Stimulated activated CD8-positive, alpha-beta memory T cell treated with anti-CD3 and anti-CD28 coated beads, Interleukin-4, amount 100 ng/mL, for 4 hours (primary cell): ENCODE measurements at places on chromosomes 11 and 22.
A peak's percentile ranks its signal among the peaks of the same experiment; 100 is the strongest.

DNA sequence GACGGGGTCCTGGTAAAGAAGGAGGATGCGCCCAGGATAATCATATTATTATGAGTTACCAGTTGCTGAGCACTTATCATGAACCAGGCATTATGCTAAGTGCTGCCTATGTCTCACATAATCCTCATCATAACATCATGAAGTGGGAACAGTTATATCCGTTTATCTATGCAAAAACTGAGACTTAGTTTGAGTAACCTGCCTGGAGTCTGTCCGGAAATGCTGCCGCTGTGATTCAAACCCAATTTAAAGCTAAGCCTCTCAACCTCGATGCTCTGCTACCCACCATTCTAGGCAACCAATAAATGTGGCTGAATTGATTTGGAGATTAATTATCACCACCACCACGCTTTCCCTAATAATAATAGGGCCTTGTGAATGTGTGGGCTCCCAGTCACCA, 111.5 kb upstream of the CLMP start:
- DNase-seq = no peak

DNA sequence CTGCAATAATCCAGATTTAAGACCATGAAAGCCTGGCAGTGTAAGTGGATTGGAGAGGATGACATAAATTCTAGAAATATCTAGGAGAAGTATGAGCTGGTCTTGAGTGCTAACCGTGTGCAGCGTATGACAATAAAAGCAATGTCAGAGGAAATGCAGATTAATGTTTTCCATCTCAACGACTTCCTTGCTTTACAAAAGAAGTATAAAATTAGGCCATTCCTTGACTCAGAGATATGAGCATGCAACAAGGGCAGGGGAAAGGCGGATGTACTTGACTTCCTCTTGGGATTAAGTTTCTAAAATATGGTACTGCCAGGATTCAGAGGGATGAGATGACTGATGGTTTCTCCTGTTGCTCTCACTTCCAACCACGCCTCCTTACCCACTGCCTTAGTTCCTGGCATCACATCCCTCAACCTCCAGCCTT, 32.3 kb downstream of the ADAMTS15 start:
- no peak for DNase-seq

GRCh38 chr11:2523821-2524391, 79.1 kb downstream of the KCNQ1 start:
- no peak for DNase-seq

- DNase-seq = no peak
Observed at GRCh38 chr11:40819230-40819629, 640.2 kb downstream of the LRRC4C start.

- DNase-seq = peak; percentile 10
Observed at GRCh38 chr11:113994077-113994954, 19.4 kb downstream of the HTR3A start.

GRCh38 chr11:35618497-35619115, 346 bp downstream of the FJX1 start:
- DNase-seq = no peak

DNA sequence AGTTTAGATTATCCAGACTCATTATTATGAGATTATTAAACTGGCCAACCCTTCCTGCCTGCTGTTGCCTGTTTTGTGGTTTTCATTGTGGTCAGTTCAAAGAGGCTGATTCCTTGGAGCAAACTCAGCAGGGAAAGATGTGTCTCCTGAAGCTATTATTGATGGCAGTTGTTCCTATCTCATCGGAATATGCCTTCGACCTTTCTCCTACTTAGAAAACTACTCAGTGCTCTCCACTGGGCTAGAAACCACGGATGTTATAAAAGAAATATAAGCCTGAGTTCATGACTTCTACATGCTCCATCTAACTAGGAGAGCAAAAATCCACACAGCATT, 80.2 kb upstream of the NAV2 start:
- DNase-seq = no peak

DNA sequence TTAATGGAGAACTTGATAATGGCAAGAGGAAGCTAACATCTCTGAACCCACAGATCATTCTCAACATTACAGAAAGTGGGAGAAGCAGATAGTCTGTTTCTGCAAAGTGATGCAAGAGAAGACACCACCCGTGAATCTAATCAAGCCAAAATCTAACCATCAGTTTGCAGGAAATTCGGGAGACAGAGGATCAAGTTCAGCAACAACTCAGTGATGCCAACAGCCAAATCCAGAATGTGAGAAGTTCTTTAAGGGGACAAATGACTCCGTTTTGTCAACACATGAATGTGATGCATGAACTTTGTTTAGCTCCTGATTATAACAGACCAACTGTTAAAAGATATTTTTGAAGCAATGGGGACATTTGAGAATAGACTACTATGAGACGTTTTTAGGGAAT, 95.2 kb upstream of the LDLRAD3 start:
- DNase-seq = no peak

DNA sequence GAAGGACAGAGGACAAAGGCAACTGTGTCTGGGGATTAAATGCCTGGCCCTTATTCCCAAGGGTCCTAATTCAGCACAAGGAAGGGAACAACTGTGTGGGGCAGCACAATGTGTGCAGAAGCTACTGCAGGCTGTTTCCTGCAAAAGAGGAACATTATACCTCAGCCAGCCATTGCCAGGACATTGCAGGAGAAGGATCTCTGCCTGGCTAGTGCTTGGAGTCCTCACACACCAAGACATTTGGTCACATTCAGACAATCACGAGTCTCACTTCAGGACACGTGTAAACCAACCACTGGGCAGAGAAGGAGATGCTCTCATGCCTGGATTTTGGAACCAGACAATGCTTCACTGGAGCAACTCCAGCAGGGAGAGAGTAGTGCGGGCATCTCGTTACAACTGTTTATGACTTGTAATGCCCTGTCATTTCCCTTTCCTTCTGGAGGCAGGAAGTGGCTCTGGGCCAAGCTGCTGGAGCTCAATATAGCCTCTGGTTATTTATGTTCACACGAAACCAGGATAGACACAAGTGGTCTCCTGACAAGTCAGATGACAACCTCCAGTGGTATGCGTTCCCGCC, 23.9 kb upstream of the ZC3H12C start:
- DNase-seq = no peak

- DNase-seq = no peak
Observed at GRCh38 chr11:65505466-65506289, 6.8 kb downstream of the MALAT1 start.

- no peak for DNase-seq
Observed at GRCh38 chr22:46354176-46354992, 18.9 kb downstream of the TRMU start.

DNA sequence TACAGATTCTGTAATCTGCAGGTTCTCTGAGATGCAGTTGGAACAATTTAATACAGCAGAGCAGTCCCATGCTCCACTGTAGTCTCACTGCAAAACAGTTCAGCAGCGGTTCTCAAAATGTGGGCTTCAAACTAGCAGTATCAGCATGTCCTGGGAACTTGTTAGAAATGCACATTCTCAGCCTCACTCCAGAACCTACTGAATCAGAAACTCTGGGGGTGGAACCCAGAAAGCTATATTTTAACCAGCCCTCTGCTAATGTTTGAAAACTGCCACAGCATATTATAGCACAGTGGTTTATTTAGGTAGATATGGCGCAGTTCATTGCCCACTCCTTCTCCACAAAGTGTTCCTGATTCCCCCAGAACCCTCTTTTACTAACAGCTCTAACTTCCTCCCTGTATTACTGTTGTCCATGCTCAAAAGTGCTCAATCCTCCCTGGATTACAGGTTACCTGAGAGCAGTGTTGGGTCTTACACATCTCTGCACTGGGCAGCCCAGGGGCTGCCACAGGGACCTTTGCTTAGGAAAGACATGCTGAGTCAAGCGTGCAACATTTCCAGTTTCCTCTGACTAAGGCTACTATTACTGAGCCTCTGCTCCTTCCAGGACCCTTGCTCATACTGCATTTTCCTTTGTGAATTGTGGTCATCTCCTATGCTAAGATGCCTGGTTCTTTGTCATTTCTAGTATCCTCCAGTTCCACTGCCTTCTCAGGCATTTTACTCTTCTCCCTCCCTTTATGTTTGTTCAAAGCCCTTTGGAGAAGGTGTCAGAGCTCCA, 7.7 kb upstream of the DGAT2 start:
- DNase-seq = no peak

DNA sequence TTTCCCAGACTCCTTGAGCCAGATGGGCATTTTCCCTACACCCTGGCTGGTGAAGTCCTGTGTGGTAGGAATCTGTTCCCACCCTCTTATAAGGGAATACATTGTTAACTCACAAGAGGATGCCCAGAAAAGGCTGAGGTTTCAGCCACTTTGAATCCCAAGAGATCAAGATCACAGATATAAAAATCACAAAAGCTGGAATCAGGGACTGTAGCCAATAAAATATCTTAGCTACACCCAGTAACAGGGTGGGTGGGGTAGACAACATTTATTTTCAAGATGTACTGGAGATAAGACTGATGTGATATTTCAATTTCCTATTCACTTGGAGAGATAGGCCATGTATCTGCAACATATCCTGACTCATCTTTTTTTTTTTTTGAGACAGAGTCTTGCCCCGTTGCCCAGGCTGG, 50.3 kb downstream of the COPB1 start:
- DNase-seq = no peak

- no peak for DNase-seq
Observed at GRCh38 chr11:62755086-62755615, 1.2 kb upstream of the ZBTB3 start.

- no peak for DNase-seq
Observed at GRCh38 chr22:27877501-27877900, 41.6 kb downstream of the PITPNB start.

- no peak for DNase-seq
Observed at GRCh38 chr11:103541186-103541795, 432.1 kb downstream of the DYNC2H1 start.

DNA sequence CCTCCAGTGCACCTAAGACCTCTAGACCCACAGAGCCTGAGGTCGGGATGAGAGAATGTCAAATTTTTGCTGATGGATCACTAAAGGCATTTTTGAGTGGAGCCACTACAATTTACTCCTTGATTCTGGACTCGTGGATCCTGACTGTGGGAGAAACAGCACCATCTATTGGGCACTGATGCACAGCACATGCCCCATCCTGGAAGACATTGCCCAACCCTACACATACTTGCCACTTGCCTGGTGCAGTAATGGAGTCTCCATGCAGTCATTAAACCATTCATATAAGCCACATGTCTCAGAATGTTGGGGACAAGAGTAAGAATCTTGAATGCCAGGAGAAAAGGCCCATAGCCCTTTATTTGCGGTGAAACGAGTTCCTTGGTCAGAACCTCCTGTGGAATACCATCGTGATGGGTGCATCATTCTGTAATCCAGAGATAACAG, 103.9 kb downstream of the GGTLC2 start:
- DNase-seq = no peak

- no peak for DNase-seq
Observed at GRCh38 chr22:43859176-43859575, 3.1 kb downstream of the SULT4A1 start.

DNA sequence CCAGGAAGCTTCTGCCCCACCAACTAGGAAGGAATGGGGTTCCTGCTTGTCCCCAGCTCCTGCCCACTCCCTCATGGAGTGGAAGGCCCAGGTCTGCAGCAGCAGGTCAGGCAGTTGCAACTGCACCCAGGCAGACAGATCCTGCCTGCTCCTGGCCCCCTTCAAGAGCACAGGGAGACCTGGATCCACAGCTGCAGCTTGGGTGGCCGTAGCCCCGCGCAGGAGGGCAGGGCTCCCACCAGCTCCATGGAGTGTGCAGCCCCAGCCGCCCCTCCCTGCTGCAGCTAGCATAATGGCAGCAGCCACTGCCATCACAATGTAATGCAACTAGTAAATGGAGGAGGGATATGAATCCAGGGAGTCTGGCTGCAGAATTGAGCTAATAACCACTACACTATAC, 187.5 kb upstream of the PLET1 start:
- DNase-seq = no peak

DNA sequence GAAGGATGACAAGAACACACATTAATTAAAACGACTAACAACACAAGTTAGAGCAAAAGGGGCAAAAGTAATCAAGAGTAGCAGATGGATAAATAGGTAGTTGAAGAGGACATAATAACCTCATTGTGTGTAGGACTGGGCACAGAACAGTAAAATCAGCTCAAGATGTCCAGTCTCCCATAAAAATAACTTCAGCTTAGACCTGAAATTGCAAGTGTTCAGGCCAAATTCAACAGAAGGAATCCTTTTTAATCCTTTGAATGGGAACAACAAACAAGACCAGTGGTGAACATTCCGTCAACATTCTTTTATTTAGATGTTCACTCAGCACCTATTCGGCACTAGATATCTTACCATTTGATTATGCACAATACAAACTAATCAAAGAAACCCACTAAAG, 4.4 kb downstream of the MTMR2 start:
- DNase-seq = no peak

- no peak for DNase-seq
Observed at GRCh38 chr11:115279813-115280761, 224.1 kb downstream of the CADM1 start.

- no peak for DNase-seq
Observed at GRCh38 chr22:19507534-19507861, 16.7 kb downstream of the CLDN5 start.

DNA sequence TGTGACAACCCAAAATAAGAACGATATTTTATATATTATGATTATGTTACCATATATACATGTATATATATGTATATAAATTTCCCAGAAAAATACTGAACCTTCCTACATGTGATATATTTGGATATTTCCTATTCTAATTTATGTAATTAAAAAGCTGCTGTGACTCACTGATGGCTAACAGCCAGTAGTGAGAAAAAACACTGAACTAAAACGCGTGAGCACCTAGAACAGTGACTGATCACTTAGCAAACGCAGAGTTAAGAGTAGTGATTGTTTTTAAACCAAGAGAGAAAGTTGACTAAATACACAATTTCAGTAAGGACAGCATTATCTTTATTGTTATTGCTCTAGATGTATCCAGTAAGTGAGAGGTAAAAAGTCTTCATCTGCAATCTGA, 213.8 kb downstream of the TMEM135 start:
- no peak for DNase-seq

DNA sequence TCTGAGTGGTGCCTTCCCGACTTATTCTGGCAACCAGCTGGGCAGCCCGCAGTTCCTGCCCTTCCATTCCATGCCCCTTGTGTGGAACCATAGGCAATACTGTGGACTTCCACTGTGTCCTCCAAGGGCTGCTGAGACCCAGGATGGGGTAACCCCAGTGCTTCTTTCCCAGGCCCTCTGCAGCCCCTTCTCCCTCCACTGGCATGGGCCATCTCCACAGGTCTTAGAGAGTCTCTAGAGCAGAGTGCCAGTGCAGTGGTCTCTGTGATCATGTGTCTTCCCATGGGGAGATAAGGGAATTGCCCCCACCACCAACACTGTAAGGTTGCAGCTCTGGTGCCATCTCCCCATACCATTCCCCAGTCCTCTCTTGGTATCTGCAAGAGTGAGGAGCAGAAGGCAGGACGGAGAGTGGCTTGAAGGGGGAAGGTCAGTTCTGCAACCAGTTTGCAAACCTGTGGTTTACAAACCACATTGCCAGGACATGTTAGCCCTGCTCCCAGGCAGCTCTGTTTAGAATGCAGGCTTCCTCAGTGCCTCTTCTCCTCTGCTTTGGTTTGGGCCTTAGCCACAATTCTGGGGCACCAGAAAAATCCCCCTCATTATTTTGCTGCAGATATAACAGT, 20.9 kb upstream of the DRD2 start:
- no peak for DNase-seq

- no peak for DNase-seq
Observed at GRCh38 chr11:75447415-75447814, 14.4 kb upstream of the KLHL35 start.
